ENCODE measurements at places on chromosomes 4 and X. TPM values are rescaled to one million over a fixed set of nuclear protein-coding genes. Genes with fewer than 3 reads are reported as not detected.

The ANKRD50 gene
- 84.9 TPM for total RNA-seq

The CXCL3 gene
- 1.5 TPM for total RNA-seq

The IL2 gene
- total RNA-seq = not detected

The ARHGAP4 gene
- 37.3 TPM for total RNA-seq

The USP9X gene
- 180 TPM for total RNA-seq

The CT45A10 gene
- total RNA-seq = not detected

The HS3ST1 gene
- total RNA-seq = 2.3 TPM

The XIAP gene
- 54.2 TPM for total RNA-seq

The CSTF2 gene
- 22.9 TPM for total RNA-seq

The SLC34A2 gene
- total RNA-seq = 25.5 TPM

The CCDC160 gene
- 2.2 TPM for total RNA-seq

The GYG2 gene
- 10.5 TPM for total RNA-seq

The CSAG3 gene
- total RNA-seq = not detected

The CCNG2 gene
- 260 TPM for total RNA-seq

The REST gene
- 53.6 TPM for total RNA-seq

The SHISA3 gene
- 1.5 TPM for total RNA-seq

The BTK gene
- total RNA-seq = 3.1 TPM

The IRAK1 gene
- total RNA-seq = 22.9 TPM

The TCEAL2 gene
- total RNA-seq = 13.2 TPM

The SOWAHD gene
- 0.49 TPM for total RNA-seq

The TKTL1 gene
- total RNA-seq = 2.3 TPM

The KCTD8 gene
- 9.3 TPM for total RNA-seq

The FAM149A gene
- total RNA-seq = 14.5 TPM
